NCI-H524 (cell line): ENCODE measurements at places on chromosomes 12 and 14.

- no peak for DNase-seq
Observed at GRCh38 chr12:114767906-114768722, 84.1 kb upstream of the TBX3 start.

GRCh38 chr12:100987552-100988521, 193.3 kb downstream of the ANO4 start:
- DNase-seq = no peak

GRCh38 chr12:57775044-57775443, 2.6 kb downstream of the EEF1AKMT3 start:
- DNase-seq = no peak

DNA sequence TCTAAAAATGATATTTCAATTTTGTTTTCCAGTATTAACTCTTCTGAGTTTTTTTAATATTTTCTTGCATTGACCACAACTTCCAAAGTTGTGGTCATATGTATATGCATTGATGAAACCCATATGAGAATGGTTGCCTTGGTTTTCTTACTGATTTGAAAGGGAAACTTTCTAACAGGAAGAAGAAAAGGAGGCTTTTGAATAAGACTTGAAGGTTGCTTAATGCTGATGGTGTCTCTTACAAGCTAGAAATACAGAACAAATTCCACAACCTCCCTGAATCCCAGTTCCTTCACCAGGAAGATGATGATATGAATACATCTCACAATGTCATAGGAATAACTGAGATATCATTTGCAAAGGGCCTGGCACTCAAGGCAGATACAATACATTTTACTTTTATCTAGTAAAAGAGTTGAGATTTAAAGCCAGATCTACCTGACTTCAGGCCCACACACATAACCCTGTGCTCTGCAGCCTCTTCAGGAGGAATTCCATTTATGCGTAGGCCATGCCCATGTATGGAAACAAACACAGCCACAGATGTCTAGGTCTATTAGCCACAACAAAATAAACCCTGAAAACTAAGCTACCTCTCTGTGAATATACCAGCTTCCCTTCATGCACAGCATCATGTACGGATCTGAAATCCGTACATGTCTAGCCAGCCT, 165.4 kb upstream of the PLEKHG7 start:
- no peak for DNase-seq

DNA sequence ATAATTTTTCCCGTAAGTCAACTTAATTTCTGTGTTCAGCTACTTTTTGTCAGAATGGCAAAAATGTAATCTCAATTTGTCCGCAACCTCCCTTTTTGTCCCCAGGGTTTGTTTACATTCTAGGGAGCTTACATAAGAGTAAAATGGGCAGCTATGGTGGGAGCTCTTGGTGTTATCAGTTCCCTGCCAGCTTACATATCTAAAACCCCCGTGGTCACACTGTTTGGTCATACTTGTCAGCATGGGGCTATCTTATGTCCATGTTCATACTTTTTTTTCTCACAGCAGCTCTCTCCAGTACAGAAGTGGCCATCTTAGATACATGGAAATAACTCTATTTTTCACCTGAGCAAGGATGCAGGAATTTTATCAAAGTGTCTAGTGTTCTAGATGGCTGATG, 16.7 kb downstream of the SLCO1C1 start:
- no peak for DNase-seq

DNA sequence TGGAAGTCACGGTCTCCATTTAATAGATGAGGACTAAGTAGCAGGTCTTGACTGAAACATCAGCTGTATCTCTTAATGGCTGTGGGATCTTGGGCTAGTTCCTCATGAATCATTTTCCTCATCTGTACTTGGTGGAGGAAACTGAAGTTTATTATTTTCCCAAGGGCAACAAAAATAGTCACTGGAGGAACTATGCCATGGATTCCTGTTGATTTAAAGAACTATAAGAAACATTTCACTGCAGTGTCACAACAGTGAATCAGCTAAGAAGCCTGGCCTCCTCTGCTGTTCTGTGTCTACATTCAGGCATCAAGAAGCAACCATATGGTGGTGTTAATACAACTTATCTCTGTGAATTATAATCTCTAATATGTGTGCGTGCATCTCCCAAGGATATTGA, 200.5 kb downstream of the STXBP6 start:
- peak; percentile 20 for DNase-seq

GRCh38 chr12:70540996-70541395, 96.2 kb downstream of the PTPRB start:
- no peak for DNase-seq

GRCh38 chr12:57128519-57129247, 400 bp downstream of the LRP1 start:
- DNase-seq = no peak

- no peak for DNase-seq
Observed at GRCh38 chr14:53441789-53442188, 288.7 kb upstream of the DDHD1 start.

DNA sequence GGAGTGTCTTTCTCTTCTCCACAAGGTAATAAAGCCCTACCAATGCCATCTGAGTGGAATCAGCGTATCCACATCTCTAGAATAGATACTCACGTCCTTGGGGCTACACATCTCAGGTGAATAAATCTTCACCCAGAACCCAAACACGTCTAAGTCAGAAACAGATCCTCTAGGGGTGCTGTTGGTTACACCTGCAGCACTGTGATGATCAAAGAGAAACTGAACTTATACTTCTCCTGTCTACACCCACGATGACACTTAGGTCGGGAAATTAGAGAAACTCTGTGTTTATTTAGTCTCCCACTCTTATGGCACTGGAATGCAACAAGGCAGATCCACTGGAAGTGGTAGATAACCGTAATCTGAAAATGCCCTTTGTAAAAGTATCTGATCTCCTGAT, 46.2 kb downstream of the WIF1 start:
- no peak for DNase-seq

GRCh38 chr12:90883456-90883855, 71.5 kb downstream of the CCER1 start:
- no peak for DNase-seq

GRCh38 chr12:48796976-48797375, 8.1 kb upstream of the ADCY6 start:
- DNase-seq = no peak

DNA sequence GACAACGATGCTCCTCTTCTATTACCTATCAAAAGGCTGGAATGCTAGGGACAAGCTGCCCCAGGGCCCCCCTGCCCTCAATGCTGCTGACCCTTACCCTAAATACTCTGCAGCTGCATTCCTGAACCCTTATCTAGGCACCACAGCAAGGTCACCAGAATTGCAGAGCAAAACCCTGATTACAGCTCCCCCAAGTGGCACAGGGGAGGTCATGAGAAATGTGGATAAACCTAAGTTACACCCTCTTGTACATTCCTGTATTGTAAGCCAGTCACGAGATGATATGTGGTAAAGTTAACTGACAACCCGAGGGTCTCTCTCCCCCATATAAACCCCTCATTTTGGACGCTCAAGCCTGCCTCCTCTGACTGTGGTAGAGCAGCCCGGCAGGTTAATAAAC, 411.8 kb upstream of the STXBP6 start:
- DNase-seq = no peak

DNA sequence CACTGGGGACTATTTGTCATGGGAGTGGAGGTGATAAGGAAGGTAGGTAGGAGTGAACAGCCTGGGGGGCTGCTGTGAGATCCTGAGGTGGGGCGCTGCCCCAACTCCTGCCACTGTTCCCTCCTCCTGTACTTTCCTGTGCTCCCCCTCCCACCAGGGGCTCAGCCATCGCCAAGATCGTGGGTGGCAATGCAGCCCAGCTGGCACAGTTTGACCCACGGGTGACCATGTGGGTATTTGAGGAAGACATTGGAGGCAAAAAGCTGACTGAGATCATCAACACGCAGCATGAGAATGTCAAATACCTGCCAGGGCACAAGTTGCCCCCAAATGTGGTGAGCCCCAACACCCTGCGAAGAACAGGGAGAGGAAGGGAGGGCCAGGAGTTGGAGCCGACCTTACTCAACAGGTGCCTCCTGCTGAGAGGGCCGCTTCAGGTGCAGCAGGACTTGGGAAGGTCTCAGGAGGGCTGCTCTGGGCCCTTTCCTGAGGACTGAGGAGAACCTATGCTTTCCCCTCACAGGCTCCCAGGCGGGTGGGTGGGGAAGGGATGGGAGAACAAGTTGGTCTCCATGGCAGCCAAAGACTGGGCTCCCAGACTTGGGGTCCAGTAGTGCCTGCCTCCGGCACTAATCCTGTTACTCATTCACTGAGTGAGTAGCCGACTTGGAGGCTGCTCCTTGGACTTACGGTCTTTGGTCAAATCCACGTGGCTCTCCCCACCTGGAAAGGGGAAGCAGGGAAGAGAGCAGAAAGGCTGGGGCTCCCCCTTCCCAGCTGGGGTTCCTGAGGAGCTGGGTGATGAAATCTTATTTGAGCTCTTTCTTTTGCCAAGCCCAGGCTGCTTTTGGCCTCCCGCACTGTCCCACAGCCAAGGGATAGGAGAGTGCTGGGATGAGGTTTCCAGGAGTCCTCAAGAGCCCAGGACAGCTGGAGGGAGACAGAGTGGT, 884 bp downstream of the GPD1 start:
- no peak for DNase-seq

GRCh38 chr14:61280526-61281185, 482 bp downstream of the TMEM30B start:
- DNase-seq = peak; percentile 86

GRCh38 chr14:88791629-88792472, 902 bp downstream of the EML5 start:
- peak; percentile 73 for DNase-seq

GRCh38 chr12:97363693-97364092, 98.9 kb upstream of the RMST start:
- no peak for DNase-seq

GRCh38 chr14:23801766-23802165, 151.8 kb upstream of the DHRS4 start:
- DNase-seq = no peak

- DNase-seq = no peak
Observed at GRCh38 chr12:113422030-113422885, at the start of gene SDSL. SDSL (plus strand) TSS chr12:113422380; CDS start chr12:113427983, 5,603 bp downstream.

GRCh38 chr12:42235426-42235825, 2.6 kb downstream of the YAF2 start:
- no peak for DNase-seq

GRCh38 chr12:110197003-110197402, 72.8 kb downstream of the IFT81 start:
- no peak for DNase-seq

DNA sequence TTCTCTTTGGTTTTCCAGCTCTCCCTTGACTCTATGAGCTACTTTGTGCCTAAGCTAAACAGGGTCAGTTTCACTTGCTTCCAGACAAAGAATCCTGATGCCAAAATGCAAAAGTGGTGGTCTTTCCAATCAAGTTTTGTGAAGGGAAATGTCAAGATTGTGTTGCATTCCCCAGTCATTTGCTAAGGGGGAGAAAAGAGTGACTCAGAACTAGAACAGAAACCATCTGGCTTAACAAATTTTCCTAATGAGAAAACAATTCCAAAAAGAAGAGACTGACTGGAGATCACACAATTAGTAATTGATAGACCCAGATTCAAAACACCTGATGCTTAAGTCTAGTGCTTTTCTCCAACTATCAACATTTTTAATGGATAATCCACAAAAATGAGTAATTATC, 235.1 kb upstream of the DIO2 start:
- no peak for DNase-seq

GRCh38 chr12:42125388-42125767, 19.3 kb downstream of the GXYLT1 start:
- DNase-seq = no peak

DNA sequence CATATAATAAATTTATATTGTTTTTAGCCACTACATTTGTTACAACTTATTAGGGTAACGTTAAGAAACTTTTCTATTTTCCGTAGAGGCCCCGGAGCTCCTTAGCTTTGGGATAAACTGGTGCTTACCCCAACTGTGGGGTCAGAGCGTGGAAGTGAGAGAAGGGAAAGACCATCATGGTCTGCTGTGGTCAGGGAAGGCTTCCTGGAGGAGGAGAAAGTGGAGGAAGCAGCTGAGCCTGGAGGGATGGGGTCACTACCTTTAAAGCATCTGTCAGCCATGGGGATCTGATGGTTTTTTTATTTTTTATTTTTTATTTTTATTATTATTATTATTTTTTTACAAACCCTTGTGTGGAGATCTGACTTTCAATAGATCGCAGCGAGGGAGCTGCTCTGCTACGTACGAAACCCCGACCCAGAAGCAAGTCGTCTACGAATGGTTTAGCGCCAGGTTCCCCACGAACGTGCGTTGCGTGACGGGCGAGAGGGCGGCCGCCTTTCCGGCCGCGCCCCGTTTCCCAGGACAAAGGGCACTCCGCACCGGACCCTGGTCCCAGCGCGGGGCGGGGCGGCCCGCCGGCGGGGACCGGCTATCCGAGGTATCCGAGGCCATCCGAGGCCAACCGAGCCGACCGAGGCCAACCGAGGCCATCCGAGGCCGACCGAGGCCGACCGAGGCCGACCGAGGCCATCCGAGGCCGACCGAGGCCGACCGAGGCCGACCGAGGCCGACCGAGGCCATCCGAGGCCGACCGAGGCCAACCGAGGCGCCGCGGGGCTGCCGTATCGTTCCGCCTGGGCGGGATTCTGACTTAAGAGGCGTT, 1101.2 kb upstream of the TMEM132C start:
- DNase-seq = peak; percentile 55

- no peak for DNase-seq
Observed at GRCh38 chr14:39957987-39958386, 525.8 kb upstream of the FBXO33 start.

DNA sequence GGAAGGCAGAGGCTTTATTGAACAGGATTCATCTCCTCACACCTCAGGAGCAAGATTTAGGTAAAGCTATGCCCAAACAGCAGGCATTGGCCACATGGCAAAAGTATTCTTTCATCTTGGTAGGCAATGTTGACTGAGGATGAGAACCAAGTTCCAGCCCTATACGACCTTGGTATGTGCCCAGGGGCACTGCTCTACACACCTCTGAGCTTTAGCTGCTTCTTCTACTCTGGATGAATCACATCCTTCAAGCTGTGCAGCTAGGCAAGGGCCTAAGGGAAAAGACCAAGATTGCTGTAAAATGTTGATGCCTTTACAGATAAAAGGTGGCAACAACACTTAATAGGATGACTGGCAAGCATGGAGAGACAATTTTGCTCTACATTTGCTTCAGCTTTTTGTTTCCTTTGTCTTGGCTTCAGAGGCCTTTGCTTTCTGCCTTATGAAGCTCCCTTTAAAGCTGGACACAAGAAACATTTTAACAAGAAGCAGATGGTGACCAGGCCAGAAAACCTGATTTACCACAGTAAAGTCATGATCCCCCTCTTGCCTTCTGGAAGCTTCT, 183.3 kb upstream of the KITLG start:
- DNase-seq = no peak

GRCh38 chr12:124779161-124780141, 84.2 kb downstream of the SCARB1 start:
- DNase-seq = no peak
